ENCODE measurements at places on chromosomes 7 and 10.

- DNase-seq, result no peak
These were observed 43.4 kb downstream of the ADCYAP1R1 start for GRCh38 chr7:31095286-31096197.

DNA sequence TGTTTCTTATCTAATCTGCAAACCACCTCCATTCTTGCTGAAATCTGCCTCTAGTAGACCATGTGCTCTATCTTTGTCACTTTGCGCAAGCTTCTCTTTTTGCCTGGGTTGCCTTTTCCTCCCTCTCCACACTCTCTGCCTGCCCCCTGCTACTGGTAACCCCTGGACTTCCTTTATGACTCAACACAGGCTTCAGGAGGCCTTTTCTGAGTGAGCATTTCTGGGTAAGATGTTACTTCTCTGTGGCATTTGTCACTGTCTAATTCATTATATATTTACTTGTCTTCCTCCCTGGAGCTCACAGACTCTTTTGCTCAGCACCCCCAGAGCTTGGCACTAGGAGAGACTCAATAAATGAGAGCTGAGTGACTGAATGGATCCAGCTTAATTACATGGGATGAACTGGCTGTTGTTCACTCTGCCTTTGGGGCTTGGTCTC lies 8.4 kb downstream of the GOLGA7B start:
- DNase-seq, result no peak

DNA sequence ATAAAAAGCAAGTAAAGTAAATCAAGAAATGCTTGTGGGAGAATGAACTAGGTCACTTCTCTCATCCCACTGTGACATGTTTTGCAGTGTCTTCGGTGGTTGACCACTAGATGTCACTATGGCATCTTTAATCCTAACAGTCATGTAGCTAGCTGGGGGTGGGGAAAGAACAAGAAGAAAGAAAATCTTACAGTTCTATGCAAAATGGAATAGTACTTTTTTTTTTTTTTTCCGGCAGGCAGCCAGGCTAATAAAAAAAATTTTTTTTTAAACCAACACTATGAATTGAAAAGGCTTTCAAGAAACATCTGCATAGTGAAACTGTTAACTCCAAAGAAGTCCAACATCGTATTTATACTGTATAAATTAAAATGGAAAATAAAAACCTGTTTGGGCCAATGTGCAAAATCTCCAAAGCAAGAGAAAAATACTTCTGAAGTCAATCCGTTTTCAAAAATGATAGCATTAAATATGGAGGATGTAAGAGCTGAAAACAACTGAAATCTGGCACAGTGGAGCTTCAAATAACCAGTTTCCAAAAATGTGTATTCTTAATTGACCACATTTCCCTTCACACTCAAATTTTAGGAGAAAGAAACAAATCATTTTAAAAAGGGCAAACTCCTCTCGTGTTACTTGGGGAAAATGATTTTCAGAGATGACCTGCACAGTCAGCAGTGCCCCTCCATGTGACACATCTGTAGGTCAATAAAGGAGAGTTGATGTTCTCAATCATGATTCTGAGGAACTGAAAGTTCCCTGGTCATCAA lies 38.5 kb downstream of the CDK1 start:
- DNase-seq, result peak; percentile 11

- DNase-seq, result no peak
These were observed 32.7 kb downstream of the DOCK4 start for GRCh38 chr7:112173568-112173905.

DNA sequence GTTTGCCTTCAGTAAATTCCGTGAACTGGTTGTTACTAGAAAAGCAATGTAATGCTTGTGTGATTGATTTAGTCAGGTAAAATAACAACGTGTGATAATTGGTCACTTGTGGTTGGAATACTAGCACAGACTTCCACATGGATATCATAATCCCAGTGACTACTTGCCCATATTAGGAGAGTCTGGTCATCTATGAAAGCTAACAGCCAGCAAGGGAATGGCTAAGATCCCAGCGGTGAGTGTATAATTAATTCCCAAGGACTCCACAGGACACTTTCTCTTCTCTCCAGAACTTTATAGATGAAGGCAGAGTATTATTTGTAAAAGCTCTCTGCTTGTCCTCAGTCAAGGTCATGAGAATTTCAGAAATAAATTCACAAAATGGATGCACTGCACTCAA lies 662.6 kb upstream of the TEX47 start:
- no peak for DNase-seq

Data from activated T-cell treated with anti-CD3 and anti-CD28 coated beads for 4 hours (primary cell).